ENCODE measurements at places on chromosomes 3 and 15.

- DNase-seq: no peak
Observed at GRCh38 chr15:48703544-48703943, 58.0 kb upstream of the FBN1 start.

- peak; percentile 60 for DNase-seq
Observed at GRCh38 chr3:127544192-127544802, 46.2 kb downstream of the TPRA1 start.

- no peak for DNase-seq
Observed at GRCh38 chr3:194142156-194142910, 6.4 kb downstream of the HES1 start.

DNA sequence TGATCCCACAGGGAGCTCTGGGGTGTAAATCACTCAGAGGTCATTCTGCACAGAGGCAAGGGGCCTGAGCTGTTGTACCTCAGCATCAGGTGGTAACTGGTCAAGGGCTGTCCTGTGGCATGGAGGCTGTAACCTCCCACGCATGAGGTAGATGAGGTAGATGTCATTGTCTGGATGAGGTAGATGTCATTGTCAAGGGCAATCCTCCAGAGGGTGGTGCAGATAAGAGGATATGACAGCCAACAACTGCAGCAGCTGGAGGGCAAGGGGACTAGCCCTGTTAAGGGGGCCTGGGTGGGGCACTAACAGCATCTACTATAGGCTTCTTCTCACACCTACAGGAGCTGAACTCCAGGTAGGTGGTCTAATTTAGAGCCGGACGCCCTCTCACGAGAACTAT lies 55.6 kb downstream of the THRB start:
- no peak for DNase-seq

DNA sequence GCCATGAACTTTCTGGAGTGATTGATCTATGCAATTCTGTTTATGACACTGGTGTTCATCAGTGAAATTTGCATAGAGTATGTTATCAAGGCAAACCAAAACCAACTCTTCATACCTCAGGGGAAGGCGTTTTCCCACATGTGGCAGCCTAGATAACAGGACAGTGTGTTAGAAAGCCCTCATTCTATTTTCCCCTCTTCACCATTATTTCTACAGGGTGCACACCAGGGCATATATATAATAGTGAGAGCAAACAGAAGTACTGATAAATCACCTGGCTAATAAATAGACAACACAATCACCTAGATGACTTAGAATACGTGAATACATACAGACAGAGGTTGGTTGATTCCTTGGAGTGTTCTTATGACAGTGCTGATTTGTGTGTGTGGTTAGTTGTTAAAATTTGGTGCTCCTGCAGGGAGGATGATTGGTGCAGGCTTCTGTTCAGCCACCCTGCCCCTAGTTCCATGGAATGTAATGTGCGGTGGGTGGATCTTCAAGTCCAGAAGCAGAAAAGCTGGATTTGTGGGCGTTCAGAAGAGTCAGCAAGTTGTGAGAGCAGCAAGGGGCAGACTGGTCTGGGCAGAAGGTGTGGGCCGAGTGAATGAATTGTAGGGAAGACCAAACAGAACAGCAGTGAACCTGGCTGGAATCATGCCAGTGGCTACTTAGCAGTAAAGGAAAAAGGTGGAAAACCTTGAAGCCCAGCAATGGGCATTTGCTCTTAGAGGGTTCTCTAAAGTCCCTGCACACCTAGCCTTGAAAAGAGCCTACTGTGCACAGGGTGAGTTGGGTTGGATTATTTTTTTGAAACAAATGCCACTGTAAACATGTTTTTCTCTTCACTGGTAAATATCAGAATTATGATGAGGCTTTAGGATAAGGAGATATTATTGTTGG lies 11.7 kb upstream of the RARRES1 start:
- no peak for DNase-seq

GRCh38 chr15:79478108-79478507 lies 46.0 kb downstream of the MINAR1 start:
- DNase-seq: no peak

GRCh38 chr3:140770977-140771667 lies 93.3 kb downstream of the TRIM42 start:
- DNase-seq: no peak

- DNase-seq: no peak
Observed at GRCh38 chr15:67127965-67128364, 62.6 kb downstream of the SMAD3 start.

DNA sequence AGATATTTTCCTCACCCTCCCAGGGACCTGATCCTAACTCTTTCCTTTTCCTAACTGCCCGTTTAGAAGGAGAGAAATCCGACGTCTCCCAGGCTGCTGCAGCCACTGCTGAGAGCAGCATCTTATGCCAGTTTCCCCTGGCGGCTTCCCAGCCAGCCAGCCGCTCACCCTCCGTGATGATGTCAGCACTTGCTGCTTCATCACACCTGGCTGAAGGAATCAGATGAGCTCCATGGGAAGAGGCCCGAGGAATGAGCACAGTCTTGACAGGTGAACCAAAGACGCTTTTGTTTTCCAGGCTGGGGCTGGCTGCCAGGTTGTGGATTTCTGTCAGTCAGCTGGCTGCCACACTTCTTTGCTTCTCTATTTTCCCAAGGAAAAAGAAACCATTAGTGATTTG lies 445.1 kb upstream of the RBMS3 start:
- DNase-seq: no peak

GRCh38 chr3:5186858-5187155 lies 700 bp upstream of the EDEM1 start:
- no peak for DNase-seq

DNA sequence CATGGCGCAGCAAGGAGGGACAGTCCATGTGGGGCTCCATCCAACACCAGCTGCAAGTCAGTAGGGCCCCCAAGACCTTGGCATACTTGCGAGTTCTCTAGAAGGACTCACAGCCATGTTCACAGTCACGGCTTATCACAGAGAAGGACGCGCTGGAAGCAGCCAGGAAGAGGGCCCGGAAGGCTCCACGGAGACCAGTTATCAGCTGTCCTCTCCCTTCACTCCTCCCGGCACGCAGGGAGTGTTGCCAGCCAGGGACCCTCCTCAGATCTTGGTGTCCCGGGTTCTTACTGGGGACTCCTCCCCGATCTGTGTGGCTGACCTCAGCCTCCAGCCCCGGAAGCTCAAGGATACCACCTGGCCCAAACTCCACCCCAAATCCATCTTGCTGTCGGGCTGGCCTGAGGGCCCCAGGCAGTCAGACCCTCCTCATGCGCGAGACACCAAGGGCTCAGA lies 68.0 kb downstream of the SLTM start:
- no peak for DNase-seq

GRCh38 chr3:56942523-56942922 lies 117.9 kb upstream of the SPATA12 start:
- no peak for DNase-seq

DNA sequence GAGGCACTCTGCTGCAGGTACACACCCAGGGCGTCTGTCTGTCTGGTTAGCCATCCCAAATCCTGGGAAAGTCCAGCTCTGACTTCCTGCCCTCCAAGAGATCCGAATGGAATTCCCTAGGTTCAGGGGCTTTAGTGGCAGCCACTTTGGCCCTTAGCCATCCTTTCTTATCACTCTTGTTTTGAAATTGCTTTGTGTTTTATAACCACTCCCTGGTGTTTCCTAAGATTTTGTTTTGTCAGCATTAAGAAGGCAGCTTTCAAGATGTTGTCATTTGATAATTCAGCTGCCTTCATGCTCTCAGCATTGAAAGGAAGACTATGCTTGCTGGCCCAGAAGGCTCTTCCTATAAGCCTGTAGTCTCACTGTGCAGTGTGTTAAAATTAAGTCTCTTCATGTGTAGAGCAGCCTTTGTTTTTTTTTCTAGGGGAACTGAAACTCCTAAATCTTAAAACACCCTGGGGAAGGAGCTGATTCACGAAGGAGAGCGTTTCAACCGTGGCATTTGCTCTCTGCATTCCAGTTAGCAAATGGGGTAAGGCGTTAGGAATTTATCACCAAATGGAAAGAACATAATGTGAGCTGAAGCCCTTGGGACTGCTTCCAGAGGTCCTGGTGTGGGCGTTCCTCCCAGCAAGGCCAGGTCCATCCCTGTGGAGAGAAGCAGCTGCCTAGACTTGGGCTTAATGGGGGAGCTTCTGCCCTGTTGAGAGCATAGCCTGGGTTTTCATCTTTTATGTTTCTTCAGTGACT lies 14.2 kb upstream of the CLEC3B start:
- no peak for DNase-seq

DNA sequence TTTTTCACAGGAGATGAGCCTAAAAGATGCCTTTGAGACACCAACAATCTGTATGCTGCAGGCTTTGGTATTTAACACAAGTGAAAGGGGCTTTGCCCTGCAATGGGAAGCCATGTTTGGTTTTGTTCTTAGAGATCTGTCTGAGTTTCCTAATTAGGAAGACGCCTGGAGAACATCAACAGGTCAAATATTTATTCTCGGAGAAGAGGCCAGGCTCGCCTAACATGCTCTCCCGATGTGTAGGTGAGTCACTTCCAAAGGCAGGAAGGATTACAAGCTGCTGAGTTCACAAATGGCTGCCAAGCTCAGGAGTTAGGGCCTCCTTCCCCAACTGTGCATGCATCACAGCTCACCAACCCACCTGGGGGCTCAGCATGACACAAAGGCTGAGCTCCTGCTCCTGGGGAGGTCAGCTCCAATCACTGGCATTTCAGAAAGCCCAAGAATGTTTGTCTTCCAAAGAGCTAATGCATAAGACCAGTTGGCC lies 119.5 kb upstream of the PRICKLE2 start:
- DNase-seq: no peak

DNA sequence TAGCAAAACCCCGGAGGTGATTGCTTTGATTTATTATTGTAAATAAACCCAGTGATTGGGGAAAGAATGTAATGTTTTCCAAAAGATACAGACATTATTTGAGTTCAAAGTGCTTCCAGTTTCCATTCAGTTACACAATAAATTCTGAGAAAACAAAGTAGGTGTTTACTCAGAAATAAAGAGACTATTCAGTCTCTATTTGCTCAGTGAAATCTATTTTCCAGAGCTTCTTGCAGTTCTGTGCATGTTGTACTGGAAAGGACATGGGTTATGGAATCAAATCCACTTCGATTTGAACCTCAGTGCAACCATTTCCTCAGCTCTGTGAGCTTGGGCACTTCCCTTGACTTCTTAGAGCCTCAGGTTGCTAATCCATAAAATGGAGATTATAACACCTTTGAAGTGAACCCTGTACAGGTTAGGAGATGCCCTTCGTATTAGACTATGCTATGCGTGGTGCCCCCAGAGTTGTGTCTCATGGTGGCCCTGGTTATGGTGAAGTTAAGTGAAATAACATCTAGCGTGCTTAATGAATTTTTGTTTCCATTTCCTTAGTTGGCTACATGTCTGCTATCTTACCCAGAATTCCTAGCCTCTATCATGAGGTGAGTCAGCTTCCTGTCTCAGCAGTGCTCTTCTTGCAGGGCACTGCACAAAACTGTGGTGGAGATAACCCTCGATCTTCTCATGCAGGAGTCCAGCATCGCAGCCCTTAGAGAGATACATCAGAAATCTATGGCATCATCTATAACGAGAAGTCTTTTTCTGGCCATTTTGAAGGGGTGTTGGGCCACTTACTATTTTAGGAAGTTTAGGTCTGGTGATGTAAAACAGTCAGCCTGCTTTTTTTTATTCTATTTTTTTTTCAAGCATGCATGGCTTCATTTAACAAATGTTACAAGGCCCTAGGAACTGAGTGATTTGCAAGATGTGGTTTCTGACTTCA lies 97.7 kb downstream of the RPL39L start:
- peak; percentile 87 for DNase-seq

DNA sequence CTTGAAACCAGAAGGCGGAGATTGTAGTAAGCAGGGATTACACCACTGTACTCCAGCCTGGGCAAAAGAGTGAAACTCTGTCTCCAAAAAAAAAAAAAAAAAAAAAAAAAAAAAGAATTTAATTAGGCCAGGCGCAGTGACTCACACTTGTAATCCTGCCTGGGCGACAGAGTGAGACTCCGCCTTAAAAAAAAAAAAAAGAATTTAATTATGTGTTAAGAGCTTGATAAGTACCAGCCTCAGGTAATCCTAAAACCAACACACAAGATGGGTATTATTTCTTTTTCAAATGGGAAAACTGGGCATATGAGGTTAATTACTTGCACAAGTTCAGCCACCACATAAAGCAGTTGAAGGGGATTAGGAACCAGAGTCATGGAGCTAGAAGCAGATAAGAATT lies 49.0 kb downstream of the PBRM1 start:
- DNase-seq: peak; percentile 6

DNA sequence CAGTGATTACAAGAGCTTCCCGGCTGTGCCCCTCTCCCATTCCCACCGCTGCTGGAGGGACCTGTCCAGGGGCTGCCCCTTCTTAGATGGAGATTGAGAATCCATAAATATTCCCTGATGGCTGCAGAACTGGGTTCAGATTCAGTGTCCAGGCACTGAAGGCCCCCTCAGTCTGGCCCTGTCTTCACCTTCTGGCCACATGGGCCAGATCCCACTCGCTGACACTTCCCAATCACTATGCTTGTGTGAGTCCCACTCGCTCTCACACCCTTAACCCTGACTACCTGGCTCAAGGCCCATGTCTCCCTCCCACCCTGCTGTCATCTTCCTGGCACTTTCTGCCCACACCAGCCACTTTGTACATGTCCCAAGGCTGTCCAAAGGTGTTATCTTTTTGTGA lies 15.5 kb upstream of the MRPS22 start:
- DNase-seq: no peak

DNA sequence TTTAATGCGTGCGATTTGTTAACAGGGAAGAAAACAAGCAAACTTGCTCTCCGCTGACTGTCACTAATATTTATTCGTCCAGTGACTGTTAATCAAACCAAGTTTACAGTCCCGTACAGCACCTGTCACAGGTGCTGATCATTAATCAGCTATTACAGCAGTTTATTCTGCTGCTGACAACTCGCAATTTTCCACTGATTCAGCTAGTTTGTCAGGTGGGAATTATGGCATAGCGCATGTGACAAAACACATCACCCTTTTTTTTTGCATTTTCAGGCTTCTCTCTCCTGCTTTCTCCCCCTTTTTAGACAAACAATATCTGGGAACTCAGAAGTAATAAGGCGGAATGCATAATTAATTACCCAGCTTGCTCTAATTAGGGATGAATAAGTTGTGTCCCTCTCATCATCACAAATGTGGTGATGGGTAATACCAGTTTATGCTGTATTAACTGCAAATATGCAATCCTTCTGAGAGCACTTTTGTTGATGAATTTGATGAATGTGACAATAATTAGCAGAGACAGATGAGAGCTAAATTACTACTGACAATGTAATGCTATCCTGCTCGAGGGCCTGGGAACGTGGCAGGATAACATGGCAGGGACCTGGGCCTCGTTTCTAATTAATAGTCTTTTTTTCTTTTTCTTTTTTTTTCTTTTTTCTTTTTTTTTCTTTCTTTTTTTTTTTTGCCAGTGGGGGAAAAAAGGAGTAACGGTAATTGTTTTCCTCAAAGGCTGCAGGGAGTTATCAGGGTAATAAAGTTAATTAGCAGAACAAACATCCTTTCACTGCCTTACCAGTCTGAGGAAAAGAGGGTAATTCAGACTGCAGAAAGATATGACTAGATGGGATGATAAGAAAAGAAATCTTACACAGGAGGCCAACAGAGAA lies 150.3 kb upstream of the SOX2 start:
- DNase-seq: no peak

DNA sequence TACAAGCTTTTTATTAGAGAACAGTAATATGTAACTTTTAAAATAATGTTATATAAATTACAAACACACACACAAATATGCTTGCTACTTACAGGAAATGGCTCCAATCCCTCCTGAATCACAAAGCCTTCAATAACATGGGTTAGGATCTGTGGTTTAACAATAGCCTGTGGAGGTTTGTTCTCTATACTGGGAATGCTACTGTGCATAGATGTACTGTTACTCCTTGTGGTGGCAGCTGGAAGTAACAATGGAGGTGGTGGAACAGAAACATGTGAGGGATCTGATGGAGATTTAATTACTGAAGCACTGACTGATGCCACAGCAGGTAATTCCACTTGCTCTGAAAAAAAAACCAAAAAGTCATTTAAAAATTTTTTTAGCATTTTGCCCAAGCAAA lies 64.4 kb downstream of the PHC3 start:
- DNase-seq: no peak

Data from CD4-positive, alpha-beta T cell treated with Interleukin-4 for 4 hours (primary cell).